ENCODE measurements at places on chromosomes 2 and 18.

DNA sequence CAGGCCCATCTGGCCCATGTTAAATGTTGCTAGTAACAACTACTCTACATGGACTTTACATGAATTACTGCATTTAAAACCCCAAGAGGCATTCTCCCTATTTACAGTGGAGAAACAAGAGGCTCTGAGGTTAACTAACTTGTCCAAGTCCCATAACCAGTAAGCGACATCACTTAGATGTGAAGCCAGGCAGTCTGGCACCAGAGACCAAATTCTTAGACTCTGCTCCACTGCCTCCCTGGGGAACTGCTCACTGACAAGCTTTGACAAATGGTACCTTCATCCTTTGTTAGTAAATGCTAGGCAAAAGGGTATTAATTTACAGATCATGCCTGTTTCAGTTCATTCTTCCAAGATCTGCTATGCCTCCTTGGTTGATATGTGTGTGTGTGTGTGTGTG is 124.8 kb downstream of the AFF3 start:
- DNase-seq = no peak

GRCh38 chr18:23718731-23719130 is 29.5 kb downstream of the LAMA3 start:
- DNase-seq = no peak

- DNase-seq = no peak
These were observed 6.1 kb downstream of the CTDSP1 start for GRCh38 chr2:218405746-218406208.

DNA sequence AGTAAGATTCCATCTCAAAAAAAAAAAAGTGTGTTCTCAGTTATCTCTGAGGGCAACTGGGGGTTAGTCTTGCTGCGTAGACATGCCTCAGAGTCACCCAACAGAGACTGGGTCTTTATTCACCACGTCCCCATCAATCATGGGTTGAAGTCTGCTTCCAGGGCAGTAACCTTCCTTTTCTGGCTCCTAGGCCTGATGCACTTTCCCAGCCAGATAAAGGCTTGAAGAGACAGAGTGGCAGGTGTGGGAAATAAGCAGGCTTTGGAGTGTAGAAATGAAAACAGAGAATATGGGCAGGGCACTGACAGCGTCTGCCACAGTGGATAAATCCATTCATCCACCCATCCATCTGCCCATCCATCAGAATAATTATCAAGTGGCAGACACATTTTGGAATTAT is 134.1 kb upstream of the LGALSL start:
- DNase-seq = no peak

DNA sequence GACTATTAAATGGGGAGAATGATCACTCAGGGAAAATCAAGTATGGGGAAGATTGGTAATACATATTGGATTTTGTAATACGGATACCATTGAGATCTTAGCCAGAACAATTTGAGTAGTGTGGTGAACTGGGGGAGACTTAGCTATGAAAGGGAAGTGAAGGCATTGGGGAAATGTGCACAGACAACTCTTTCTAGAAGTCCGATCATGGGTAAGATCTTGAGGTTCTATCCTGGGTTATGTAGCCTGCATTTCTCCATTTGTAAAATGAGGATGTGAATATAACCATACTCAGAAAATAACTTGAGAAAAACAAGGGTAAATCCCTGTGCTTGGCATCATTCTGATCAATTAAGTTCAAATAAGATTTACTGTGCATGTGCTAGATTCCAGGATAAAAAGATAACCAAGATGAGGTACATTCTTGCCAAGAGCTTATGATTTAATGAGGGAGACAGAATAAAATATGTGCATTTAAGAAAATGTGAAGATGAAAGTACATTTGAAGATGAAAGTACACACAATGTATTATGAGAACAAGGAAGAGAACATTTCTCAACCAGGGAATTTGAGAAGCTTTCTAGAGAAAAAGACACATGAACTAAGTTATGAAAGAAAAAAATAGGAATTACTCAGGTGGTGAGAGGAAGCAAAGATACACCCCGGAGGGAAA is 49.5 kb downstream of the SLC40A1 start:
- no peak for DNase-seq

- DNase-seq = no peak
These were observed 81.9 kb upstream of the CHRNA1 start for GRCh38 chr2:174846218-174846617.

- DNase-seq = no peak
These were observed 153.2 kb upstream of the MYO3B start for GRCh38 chr2:170024721-170025120.

GRCh38 chr2:45964223-45964841 is 312.9 kb downstream of the PRKCE start:
- DNase-seq = no peak

DNA sequence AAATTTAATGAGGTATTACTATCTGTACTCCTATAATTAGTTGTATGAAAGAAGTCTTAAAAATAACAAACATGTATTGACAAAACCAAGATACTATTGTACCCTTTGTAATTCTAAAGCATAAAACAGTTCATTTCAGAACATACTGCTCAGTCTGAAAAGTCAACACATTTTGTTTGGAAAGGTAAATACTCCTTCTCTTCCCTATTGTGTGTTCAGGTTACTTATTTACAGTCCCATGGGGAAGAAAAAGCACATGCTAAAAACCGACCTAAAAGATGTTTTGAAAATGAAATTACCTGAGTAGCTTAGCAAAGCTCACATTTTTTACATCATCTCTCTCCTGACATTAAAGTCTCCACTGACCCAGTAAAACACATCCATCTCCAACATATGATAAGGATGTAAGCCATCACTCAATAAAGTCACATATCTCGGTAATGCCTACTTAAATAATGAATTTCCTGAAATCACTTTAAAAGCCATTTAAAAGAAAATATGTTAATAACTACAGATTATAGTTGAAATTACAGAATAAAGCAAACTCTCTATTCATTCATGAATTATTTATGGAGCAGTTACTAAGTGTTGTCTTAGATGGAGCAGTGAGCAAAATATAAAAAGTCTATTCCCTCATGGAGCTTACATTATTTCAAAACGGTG is 75.6 kb upstream of the FZD5 start:
- DNase-seq = no peak

GRCh38 chr2:223084873-223085272 is 32.9 kb downstream of the KCNE4 start:
- no peak for DNase-seq

GRCh38 chr2:120598416-120598815 is 137.3 kb upstream of the GLI2 start:
- DNase-seq = no peak

DNA sequence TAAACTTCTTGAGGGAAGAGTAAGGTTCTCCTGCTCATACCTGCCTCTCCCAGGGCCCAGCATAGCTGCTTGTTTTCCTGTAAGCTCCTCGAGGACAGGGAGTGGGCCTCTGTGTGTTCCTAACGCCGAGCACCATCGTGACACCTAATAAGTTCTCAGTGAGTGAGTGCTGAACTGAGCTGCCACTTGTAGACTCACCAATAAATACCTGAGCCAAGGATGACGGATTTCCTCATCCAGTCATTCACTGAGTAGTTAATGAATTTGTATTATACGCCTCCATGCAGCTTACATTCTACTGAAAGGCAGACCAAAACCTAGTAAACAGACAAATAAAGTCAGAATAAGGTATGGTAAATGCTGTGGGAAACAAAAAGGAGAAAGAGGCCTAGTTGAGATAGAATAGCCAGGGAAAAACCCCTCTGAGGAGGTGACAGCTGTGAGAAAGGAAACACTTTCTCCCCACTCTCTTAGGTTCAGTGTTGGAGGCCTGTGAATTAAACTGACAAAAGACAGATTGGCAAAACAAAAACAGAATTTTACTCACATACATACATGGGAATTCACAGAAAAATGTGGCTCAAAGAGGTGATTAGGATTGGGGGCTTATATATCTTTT is 138.6 kb downstream of the B3GNT2 start:
- DNase-seq = no peak

DNA sequence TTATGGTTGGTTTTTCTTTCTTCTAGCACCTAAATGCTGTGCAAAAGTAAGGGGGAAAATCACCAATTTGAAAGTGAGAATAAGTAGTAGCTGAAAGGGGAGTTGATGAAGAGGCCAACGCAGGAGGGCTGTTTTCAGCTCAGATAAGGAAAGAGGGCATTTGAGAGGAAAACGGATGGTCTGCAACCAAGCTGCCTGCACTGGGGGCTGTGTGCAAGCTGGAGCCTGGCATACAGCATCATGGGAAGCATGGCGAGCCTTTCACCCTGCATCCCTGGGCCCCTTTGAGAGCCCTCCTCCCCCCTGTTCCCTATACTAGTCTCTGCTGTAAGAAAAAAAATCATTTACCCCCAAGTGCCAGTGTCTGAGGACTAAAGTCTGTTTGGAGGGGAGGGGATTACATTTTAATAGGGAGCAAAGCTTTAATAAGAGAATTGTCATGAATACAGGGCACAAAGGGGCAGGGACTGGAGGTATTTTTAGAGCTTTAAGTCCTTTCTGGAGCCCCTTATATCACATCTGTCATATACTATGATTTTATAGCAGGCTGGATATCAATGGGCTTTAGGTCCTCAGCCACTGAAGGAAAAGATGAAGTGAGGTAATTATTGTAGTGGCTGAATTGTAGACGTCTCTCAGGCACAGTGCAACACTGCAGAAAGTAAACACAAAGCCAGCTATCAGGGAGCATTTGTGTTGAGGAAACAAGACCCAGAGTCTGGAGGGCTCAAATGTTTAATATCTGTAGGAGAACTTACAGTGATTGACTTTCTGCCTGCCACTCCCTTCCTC is 120.7 kb downstream of the FSHR start:
- no peak for DNase-seq

DNA sequence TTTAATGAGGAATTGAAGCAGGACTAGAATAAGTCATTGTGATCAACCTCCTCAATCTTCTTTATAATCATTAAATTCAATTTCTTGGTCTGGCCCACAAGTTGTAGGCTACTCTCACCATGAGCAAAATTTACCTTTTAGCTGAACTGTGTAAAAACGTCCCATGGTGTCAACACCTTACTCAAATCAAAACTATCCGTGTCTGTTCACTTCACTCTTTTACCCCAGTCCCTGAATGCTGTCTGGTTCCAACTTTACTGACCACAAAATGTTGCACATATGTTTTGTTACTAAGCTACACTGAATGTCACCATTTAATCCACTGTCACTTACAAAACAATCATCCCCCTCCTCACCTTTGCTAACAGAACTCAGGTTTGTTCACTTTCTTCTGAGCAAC is 951.6 kb upstream of the SLC39A10 start:
- DNase-seq = no peak

GRCh38 chr2:160628811-160629210 is 135.2 kb upstream of the RBMS1 start:
- DNase-seq = no peak

DNA sequence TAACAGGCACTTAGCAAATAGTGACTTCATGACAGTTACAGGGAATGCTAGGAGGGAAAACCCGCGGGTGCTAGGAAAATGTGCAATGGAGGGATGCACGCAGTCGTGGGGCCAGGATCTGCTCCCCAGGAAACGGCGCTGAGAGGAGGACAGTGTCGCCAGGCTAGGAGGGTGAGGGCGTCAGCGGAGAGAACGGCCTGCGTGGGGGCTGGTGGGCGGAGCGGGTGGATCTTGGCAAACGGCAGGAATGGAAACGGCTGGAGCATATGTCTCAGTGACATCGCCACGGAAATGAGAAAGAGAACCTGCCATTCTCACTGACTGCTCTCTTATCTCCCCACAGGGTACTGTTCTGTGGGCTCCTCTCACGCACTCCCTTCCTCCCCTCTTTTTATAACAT is 478.5 kb upstream of the ID2 start:
- no peak for DNase-seq

DNA sequence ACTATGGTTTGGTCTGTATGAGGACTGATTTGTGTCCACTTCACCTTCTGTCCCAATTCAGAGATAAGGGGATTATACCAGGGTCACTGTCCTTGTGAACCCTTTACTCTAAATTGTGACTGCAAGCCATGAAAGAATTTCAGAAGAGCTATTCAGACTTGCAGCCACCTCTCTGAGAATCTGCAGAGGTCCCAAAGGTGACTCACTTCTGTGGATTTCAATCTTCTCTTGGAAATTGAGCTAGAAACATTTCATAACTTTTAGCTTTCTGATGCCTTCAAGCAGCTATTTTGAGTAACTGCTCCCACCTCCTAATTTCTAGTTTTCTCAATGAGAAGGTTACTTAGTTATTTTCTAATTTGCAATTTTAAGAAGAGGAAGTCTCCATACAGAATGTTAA is 1242.4 kb upstream of the ACVR2A start:
- no peak for DNase-seq

GRCh38 chr18:6333981-6334380 is 80.7 kb downstream of the L3MBTL4 start:
- DNase-seq = no peak

DNA sequence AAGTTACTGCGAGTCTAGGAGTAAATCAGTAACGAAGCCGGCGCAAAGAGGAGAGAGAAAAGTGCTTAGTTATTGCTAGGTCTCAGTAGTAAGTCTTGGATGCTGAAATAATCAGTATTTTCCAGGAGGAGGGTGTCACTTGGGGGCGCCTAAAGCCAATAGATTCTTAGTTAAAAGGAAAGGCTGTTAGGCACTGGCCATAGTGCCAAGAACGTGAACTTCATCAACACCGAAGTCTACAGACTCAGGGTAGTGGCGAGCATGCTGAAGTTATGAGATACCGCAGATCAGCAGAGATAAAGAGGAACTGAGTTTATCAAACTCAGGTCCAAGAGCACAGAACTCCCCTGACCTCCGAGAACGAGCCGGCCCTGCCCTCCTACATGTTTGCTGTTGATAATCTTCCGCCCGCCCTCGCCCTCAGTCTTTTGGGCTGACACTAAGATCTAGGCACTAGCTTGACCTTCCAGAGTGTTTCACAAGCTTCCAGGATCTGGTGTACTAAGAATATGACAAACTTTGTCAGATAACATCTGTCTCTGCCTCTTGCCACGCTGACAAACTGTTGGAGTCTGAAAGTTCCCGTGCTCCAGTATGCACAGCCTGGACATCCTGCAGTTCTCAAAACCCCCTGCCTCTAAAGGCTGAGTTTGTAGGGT is 49.2 kb downstream of the CYB5A start:
- DNase-seq = no peak

DNA sequence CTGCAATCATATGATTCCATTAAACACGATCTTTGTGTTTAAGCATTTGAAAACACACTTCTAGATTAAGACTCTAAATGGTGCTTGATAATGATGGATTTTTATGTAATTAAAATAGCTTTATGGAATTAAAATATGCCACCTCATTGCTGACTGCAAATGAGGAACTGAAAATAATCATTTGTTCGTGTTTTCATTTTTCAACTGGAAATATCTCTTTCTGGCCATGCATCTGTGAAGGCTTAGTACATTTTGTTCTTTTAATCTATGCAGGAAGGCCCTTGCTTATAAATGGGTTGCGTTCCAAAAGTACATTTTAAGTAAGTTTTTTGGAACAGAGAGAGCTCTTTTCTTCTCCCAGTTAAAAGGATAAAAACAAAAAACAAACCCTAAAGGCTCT is 125.5 kb downstream of the MC4R start:
- no peak for DNase-seq

- no peak for DNase-seq
These were observed 122.3 kb downstream of the LYPD6B start for GRCh38 chr2:149160701-149161217.

DNA sequence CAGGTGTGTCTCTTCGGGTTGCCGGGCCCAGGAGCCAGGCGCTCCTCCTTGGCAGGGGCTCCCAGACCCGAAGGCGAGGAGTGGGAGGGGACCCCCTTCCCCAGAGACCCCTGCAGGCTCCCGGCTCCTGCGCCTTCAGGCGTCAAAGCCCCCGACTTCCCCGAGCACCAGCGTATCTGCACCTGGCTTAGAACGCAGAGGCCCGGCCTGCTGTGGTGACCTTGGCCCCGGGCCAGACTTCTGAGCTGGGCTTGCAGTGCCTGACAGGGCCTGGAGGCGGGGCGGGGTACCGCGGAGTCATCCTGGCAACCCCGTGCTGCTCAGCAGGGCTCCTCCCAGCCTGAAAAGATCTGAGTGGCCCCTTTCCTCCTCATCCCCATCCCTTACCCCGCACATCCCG is 27.0 kb downstream of the SKA1 start:
- DNase-seq = no peak
